ENCODE measurements at places on chromosomes 4 and X. TPM values are rescaled to one million over a fixed set of nuclear protein-coding genes. Genes with fewer than 3 reads are reported as not detected.

DNA sequence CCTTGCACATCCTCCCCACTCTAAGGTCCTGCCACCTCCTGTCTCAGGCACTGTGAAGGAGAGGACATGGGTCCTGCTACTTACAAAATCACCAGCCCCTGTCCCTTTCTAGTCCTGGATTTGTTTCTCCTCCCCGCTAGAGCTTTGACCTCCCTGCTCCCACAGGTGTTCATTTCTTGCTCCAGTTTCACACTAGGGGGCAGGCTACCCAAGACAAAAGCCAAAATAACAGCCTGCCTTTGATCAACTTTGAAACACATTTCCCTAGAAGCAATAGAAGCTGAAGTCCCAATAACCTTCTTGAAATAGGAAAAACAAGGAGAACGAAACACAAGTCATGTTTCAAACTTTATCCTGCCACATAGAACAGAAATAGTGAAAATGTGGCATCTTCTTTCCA, 164.4 kb downstream of the QDPR start:
- DNase-seq, result no peak

DNA sequence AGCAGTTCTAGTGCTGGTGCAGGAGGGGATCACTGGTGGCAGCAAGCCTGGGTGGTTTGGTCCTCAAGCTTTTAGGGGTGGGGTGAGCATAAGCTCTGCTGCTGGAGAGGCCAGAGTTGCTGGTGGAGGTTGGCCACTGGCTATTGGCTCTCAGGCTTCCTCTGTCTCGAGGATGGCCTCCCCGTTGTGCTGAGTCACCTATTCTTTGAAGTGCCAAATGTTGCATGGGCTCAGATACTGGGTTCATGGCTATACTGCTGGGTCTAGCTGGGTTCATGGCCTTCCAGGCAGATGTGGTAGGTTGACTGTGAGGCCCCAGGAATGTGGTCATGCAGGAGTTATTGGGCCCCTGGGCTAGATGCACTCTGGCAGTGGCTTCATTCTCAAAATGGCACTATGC, 466.3 kb downstream of the NAF1 start:
- DNase-seq, result no peak

GRCh38 chr4:87872028-87872427, 39.3 kb downstream of the MEPE start:
- DNase-seq, result no peak

DNA sequence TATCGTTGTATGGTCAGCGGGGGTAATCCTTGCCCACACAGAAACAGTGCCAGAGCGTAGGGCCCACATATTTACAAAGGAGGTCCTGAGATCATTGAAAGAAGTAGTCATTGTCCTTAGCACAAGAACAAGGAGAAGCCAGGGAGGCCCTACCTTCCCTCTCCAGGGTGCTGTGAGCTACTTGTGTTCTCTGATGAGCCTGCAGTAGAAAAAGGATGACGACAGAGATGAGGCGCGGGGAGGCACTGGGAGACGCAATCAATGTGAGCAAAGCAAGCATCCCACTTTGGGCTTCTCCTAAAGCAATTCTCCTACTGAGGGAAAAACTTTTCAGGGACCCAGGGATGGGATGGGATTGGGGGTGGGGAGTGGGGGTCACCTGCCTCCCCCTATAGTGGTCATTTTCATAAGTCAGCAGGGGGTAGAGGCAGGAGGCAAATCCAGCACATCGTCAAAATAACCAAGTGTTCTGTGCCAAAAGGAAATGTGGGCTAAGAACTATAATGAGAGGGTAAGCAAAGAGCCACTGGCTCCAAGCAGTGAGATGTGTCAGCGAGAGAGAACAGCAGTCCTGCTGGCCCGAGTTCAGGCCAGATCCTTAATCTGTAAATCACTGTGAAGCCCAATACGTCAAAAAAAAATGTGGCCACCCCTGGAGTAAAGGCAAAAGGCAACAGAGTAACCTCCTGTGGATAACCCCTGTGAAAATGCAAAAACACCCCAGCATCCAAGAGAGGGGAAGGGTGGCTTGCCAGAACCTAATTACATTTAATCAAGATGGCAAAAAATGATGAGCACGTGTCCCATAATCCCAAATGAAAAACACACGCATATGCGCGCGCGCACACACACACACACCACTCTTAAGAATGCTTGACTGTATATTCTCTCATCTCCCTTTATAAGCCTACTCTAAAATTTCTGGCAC, 136.6 kb upstream of the HHIP start:
- DNase-seq, result no peak

DNA sequence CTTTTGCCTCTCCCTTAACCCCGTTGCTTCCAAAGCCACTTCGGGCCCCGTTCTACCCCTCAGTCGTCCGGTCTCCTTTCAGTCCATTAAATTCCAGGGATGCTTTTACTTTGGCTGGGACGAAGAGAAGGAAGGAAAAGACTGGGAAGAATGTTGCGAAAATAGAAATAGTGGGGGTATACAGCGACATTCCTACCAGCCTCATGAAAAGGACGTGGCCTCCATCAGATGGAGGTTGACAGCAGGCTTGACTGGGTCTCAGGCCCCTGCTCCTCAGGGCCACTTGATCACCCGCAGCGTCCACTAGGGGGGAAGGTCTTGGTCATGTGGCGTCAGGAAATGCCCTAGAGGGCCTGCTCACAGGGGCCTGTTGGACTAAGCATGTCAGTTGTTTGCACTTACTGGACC, 657 bp upstream of the ANKRD50 start:
- DNase-seq, result peak; percentile 11

DNA sequence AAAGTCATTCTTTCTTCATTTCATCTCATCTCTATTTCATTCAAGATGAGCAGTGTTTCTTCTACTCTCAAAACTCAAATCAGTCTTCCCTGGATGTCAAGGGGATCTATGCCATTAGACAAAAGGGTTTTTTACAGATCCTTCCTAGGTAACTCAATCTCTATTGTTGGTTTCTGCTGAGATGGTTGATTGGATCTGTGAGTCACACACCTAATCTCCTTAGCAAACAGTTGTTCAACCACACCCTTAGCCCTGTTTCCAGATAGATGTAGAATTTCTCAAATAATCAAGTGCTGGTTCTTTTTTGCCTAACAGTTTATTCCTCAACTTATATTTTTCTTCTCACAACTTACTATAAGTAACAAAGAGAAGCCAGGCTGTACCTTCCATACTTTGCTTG, 200.5 kb downstream of the KDR start:
- no peak for DNase-seq

DNA sequence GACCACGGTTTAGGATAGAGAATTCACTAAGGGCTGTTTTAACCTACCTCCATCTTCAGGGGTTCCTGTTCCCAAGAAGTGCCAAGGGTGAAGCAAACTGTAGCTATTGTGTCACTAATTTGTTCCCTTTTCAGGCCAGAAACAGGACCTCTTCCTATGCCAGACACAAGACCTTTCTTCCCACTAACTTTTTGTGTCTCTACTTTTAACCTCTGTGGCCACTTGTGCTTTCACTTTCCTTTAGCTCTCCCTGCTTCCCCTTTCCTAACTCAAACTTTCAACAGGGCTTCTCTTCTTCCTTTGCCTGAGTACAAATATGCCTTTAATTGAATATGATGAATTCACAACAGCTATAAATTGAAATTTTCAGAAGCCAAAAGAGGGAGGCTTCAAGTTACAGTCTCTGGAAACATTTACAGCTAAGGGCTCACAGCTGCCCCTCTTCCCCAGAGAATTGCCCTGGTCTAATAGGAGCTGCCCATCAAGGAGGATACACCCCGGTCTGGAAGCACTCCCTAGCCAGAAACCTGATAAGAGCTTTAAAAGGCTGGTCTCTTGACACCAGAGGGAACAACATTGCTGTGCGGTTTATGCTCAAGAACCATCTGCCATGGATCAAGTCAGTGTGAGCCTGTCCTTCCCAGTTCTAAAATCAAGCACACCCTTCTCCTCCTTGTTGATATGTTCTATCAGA, 61.7 kb upstream of the PLS3 start:
- DNase-seq, result no peak

DNA sequence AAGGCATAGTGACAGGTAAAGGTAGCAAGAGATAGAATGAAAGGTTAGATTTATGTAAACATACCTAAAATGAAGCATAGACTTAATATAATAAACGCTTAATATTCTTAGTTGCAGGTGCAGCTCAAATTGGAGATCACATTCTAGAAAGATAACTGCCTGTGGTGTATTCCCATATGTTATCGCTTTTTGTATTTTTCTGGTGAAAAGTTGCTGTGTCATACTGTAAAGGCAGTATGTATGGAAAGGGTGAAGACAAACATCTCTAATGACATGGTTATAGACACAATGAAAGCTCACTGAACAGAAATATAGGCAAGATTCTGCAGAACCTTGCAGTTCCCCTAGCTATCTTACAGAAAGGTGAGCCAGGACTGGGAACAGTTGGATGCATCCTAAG, 240.3 kb downstream of the DCLK2 start:
- no peak for DNase-seq

Gene GPR34
- total RNA-seq, result 28.0 TPM

Gene MAPK10
- 28.8 TPM for total RNA-seq

Gene CFAP47
- total RNA-seq, result not detected

Gene CT45A3
- total RNA-seq, result not detected
